AG08395 (cell line): ENCODE measurements at places on chromosomes 12 and 14.

GRCh38 chr12:25590011-25590721 lies 37.1 kb upstream of the LMNTD1 start:
- no peak for DNase-seq

DNA sequence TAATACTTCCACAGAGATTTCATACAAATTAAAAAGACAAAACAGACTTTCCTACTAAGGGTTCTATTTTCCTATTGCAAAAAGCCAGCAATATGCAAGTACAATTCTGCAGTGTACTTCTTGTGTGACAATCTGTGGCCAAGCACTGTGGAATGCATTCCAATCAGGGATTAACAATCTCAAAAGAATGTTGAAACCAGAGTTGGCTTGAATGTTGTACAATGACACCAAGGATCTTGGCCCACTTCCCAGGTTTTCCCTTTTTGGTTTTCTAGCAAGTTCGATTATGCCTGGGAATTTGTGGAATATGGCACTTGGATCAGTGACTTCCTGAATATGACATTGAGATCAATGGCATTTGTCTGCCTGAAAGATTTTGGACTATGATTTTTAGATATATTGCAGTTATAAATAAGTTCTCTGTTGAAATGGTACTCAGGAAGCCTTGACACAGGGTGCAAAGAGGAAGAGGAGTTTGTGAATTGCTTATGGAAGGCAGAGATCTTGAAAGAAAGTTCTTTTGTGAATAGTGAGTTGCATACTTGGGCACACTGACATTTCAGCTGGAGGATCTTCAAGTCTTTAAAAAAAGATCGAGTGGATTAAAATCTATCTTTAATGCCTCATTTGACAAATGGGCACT lies 81.4 kb upstream of the FERMT2 start:
- DNase-seq: peak; percentile 83

GRCh38 chr12:80195074-80195726 lies 95.9 kb downstream of the OTOGL start:
- peak; percentile 60 for DNase-seq

GRCh38 chr14:86168371-86168770 lies 638.4 kb downstream of the FLRT2 start:
- DNase-seq: no peak

GRCh38 chr14:59254146-59254910 lies 65.9 kb downstream of the DAAM1 start:
- DNase-seq: peak; percentile 84

- no peak for DNase-seq
Measured at GRCh38 chr12:104925501-104925900, 32.6 kb downstream of the SLC41A2 start.

DNA sequence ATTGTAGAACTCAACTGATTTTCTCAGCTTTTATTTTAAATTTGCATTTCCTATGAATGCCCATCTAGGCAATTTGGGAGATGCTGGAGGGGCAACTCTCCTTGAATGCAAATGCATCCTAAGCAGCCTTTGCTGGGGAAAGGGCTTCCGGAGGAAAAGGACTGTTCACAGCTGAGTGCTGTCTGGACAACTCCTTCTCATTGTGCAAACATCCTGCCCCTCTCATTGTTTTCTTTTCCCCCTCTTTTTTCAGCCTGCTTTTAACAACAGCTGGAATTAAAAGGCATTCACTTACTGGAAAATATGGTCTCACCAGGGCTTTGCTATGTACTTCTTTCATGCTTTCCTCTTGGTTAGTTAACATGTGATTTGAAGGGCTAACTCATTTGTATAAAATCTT lies 397.8 kb downstream of the FUT8 start:
- DNase-seq: no peak

DNA sequence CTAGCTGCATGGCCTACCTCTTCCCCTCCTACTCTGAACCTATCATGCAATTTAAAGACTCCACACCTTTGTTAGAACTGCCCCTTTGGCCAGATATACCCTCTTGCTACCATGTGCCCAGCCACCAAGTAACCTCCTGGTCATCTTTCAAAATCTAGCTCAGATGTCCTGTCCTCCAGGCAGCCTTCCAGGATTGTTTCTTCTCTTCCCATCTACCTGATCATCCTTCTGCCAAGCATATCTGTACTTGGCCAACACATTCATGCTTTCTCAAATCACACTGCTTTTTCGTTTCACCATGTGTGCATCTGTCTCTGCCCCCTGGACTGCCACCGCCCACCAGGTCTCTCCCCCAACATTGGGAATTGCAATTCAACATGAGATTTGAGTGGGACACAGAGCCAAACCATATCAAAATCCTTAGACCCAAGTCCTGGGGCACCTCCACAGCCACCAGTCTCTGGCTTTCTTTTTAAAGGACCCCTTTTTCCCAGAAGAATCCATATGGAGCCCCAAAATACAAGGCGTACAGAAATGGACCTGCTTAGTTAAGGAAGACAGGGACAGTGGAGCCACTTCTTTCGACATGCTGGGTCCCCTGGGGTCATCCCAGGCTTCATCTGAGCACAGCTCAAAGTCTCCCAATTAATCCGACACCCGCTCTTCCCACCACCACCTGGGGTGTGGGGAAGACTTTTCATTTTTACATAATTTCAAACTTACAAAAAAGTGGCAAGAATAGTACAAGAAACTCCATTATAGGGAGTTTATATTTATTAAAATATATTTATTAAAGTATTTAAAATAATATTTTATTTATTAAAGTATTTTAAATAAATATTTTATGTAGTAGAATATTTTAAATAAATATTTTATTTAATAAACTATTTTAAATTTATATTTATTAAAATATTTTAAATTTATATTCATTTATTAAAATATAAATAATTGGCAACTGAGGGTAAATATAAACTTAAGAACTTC lies 7.9 kb upstream of the CMKLR1 start:
- DNase-seq: no peak

DNA sequence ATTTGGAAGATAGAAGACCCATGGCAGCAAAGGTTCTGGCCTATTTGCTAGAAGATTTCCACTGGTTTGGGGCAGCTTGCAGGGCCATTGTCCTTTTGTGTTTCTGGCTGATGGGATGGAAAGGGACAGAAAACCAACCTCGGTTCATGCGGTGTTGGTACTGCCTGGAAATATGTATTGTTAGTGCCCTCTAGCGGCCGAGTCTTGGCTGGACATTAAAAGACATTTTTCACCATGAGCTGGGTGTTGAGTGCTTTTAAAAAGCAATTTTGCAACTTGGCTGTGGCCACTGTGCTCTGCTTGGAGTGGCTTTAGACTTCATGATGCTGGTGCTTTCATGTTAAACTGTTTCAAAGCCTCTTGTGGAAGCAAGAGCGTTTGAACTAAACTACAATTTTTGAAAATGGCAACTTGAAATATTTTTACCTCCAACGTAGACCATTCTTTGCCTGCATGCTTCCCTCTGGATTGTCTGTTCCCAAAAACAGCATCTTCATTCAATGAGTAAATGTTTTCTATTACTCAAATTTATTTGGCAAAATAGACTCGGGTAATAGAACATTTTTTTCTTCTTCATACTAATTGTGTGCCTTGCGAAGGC lies 102.7 kb upstream of the TBX5 start:
- DNase-seq: peak; percentile 89

- DNase-seq: peak; percentile 81
Measured at GRCh38 chr14:52052288-52052943, 16.4 kb downstream of the NID2 start.

- DNase-seq: no peak
Measured at GRCh38 chr12:53737093-53737808, 10.0 kb upstream of the CALCOCO1 start.

- DNase-seq: no peak
Measured at GRCh38 chr12:5964913-5965900, 20.1 kb upstream of the ANO2 start.

DNA sequence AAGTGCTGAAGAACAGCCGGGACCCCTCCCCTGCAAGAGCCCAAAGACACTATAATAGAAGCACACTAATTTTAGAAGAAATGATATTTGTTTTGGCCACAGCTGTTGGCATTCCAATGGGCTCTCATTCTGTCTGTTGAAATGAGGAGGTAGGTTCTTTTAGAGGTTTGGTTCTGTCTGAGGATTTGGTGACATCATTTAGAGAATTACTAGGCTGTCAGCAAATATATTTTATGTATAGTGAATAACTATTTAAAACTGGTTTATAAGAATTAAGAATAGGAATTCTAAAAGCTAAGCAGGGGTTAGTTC lies 200.7 kb upstream of the SLC38A2 start:
- DNase-seq: no peak

DNA sequence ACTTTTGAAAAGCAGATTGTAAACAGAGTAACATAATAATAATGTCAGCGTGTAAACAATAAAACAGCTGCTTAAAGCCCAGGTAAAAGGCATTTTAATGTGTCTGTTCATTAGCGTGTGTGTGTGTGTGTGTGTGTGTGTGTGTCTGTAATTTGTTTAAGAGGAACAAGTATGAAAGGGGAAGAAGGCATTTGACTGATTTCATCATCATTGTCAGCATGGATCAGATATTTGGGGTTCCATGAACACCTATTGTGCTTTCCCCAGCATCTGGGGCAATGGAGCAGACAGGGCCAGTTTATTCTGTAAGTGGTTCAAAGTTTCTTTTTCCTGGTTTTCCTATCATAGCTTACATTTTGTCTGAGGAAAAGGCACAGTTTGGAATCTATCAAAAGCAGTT lies 28.9 kb downstream of the SLC25A21 start:
- DNase-seq: no peak

GRCh38 chr12:63792338-63792737 lies 12.6 kb downstream of the RXYLT1 start:
- no peak for DNase-seq

DNA sequence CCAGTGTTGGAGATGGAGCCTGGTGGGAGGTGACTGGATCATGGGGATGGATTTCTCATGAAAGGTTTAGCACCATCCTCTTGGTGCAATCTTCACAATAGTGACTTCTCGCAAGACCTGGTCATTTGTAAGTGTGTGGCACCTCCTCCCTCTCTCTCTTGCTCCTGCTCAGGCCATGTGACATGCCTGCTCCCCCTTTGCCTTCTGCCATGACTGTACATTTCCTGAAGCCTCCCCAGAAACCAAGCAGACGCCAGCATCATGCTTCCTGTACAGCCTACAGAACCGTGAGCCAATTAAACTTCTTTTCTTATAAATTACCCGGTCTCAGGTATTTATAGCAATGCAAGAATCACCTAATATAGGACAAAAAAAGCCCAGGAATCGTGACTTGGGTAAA lies 171.0 kb upstream of the FOXN3 start:
- DNase-seq: no peak

DNA sequence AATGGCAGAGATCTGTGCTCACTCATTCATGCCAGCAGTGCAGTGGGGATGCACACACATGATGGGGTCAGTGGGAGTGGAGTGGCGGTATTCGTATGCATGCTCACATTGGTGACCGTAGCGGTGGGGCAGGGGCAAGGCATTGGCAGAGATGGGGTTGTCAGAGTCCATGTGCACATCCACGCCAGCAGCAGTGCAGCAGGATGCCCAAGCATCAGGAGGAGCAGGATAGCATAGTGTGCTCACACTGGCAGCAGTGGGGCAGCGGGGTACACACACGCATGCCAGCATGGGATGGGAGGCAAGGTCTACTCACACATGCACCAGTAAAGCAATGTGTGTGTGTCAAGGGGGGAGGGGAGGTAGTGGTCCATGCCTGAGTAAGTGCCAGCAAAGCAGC lies 89.4 kb upstream of the GARIN6 start:
- no peak for DNase-seq

DNA sequence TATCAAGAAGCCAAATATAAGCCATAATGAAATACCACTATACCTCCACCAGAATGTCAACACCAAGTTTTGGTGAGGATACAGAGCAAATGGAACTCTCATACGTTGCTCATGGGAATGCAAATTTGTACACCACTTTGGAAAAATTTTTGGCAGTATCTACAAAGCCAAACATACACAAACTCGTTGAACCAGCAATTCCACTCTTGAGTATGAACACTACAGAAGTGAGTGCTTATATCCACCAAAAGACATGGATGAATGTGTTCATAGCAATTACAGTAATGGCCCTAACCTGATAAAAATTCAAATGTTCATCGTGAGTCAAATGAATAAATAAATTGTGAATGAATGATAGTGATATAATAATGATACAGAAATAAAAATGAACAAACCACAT lies 24.8 kb downstream of the C12orf71 start:
- DNase-seq: no peak

GRCh38 chr12:127239781-127240180 lies 1027.2 kb upstream of the TMEM132C start:
- no peak for DNase-seq

DNA sequence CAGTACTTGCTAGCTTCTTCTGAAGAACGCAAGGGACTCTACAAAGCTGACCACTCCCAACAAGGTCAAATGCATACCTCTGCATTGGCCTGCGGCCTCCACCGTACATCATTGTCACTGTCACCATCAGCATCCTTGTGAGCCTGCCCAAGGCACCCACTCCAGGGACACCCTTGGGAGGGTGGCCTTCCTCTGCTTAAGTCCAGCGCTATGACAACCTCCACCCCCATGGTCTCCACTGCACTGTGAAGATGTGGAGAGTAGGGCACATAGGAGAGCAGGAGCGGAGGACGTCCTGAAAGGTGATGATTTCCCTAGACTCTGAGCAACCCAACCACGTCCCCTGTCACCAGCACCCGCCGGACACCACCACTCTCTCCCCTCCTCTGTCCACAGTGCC lies 252.8 kb downstream of the ALG10 start:
- DNase-seq: no peak

GRCh38 chr14:105847400-105847799 lies 321.0 kb downstream of the TMEM121 start:
- DNase-seq: no peak

- DNase-seq: no peak
Measured at GRCh38 chr14:104818714-104819161, 17.8 kb downstream of the ZBTB42 start.

- no peak for DNase-seq
Measured at GRCh38 chr14:32601069-32601468, 272.0 kb downstream of the AKAP6 start.

- no peak for DNase-seq
Measured at GRCh38 chr12:69471667-69472385, 1.6 kb downstream of the FRS2 start.

GRCh38 chr12:22348208-22348607 lies 13.7 kb upstream of the ST8SIA1 start:
- DNase-seq: no peak

- DNase-seq: peak; percentile 23
Measured at GRCh38 chr14:87888136-87888999, 104.6 kb downstream of the GALC start.

DNA sequence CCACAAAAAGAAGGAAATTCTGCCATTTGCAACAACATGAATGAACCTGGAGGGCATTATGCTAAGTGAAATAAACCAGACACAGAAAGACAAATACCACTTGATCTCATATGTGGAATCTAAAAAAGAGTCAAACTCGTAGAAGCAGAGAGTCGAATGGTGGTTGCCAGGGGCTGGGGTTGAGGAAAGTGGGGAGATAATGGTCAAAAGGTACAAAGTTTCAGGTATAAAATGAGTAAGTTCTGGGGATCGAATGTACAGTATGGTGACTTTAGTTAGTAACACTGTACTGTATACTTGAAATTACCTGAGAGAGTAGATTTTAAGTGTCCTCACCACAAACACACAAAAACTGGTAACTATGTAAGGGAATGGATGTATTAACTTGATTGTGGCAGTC lies 129.4 kb downstream of the PPM1H start:
- no peak for DNase-seq
